Heart left ventricle (tissue), 16 donors: ENCODE measurements at places on chromosomes 6 and 20. TPM values are rescaled to one million over a fixed set of nuclear protein-coding genes. Genes with fewer than 3 reads are reported as not detected.

The PDYN gene
- total RNA-seq: not detected

GRCh38 chr6:38943964-38944363 is 104.6 kb upstream of the GLP1R start:
- no peaks in the 10 kb centered on the region for H3K27me3 ChIP-seq
- H3K4me3 ChIP-seq: no peak overlapping the region
- no peak overlapping the region for H3K27ac ChIP-seq
- no peaks in the 10 kb centered on the region for H3K4me1 ChIP-seq

The OVOL2 gene
- not detected for total RNA-seq

DNA sequence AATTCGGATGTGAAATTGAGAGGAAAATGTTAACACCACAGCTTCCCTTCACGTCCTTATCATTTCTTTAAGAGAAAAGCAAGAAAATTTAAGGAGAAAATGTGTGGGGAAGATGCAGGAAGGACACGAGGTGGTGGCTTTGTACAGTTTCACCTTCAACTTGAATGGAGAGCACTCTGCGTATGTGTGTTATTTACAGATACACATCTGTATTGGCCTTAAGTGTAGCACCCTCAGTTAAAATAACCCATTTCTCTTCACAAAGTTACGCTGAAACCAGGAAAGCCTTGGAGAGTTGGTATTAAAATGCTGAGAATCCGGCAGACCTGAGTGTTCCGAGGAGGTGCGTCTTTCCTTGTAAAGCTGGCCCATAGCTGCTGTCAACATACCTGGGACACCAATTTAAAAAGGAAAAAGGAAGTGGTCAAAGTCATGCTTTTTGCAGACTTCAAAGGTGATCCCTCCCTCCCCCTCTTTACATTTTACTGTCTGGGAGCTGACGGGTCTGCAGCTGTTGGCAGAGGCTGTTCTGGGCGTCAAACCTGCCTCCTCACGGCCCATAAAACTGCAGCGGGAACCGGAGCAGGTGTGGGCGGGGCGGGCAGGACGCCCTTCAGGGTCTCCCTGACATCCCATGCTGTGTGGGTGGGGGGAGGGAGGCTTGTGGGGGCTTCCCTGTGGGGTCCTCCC is 61.3 kb upstream of the TBXT start:
- H3K4me1 ChIP-seq: no peaks in the 10 kb centered on the region
- H3K27me3 ChIP-seq: peaks cover 20% of the 10 kb centered on the region
- no peak overlapping the region for H3K4me3 ChIP-seq
- no peaks in the 10 kb centered on the region for H3K36me3 ChIP-seq
